Hematopoietic multipotent progenitor cell treated with erythropoietin and hydrocortisone succinate and interleukin-3 and kit ligand, for 4 days (in vitro differentiated cells): ENCODE measurements at places on chromosomes 2 and 18.

- no peak for DNase-seq
Observed at GRCh38 chr2:144163592-144163991, 356.3 kb downstream of the ZEB2 start.

- DNase-seq, result peak; percentile 58
Observed at GRCh38 chr2:85890522-85891176, 1.9 kb upstream of the ST3GAL5 start.

GRCh38 chr2:11579867-11580659, 46.2 kb downstream of the GREB1 start:
- DNase-seq, result no peak

GRCh38 chr2:135546436-135546835, 15.2 kb downstream of the R3HDM1 start:
- DNase-seq, result peak; percentile 67

- DNase-seq, result no peak
Observed at GRCh38 chr2:223053484-223054192, 1.6 kb downstream of the KCNE4 start.

DNA sequence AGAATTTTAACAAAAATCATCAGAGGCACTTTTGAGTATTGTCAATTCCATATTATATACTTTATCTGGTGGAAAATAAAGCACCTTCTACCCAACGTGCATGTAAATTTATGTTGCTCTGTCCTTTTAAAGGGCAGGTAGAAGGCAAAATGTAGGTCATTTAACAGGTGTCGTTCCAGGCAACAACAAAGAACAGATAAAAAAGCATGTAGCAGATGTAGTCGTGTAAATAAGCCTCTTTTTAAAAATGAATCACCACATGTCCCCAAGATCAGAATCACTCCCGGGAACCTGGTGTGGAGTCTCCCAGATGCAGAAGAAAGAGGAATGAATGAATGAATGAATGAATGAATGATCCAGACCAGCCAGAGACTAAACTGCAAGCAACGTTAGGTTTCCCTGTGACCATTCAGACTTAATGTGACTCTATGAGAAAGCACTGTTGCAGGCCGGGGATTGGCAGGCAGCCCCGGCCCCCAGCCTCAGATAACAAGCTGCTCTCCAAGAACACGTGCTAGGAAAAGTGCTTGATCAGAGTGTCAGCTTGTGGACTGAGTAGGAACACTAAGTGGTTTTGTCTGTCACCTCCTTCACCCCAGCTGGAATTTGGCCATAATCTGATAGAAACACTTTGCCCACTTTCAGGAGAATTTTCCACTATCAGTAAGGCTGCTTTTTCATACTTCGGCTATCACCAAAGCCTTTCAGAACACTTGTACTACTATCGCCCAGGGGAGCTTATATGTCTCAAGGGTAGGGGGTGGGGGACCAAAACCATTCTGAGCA, 100.6 kb downstream of the CDK15 start:
- DNase-seq, result peak; percentile 90

GRCh38 chr2:155382776-155383175, 684.3 kb downstream of the KCNJ3 start:
- DNase-seq, result no peak

DNA sequence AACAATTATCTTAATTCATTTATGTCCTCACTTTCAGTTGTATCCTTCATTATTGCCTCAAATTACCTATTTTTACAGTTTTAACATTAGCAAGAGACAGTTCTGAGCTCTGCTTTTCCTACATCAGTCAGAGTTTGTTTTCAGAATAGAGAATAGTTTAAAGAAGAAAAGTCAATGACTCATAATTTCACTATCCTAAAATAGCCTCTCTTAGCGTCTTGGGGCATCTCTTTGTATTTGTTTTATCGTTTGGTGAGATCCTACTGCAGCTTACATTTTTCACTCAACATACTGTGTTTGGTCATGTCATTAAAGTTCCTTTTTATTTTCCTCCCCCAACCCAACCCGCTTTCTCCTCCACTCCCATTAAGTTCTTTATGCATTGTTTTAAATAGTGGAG, 3.8 kb downstream of the SEC11C start:
- DNase-seq, result no peak

GRCh38 chr2:38932586-38932985, 42.9 kb downstream of the ARHGEF33 start:
- no peak for DNase-seq

GRCh38 chr2:5730386-5730785, 38.2 kb downstream of the SOX11 start:
- DNase-seq, result no peak

DNA sequence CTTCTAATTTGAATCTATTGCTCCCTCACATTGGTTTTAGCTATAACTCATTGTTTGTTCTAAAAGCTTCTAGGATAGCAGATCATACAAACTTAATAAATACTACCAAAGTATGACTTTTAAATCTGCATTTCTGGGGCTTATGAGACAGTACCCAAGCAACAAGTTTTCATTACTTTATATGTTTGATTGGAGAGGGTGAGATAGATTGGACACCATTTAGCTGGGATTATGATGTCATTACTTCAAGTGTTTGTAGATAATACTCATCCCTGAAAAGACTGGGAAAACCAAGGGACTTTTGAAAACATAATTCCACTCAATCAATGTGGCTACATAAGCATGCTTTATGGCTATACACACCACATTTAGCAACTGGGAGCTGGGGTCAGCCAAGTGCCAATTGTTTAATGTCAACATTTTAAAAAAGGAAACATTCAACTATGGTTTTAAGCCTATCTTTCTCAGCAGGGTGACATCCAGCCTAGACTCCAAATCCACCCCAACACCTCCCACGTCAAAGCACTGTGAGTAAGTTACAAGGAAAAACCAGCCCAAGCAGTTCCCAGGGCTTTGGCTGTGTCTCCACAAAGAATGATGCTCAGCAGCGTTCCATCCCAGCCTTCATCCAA, 119.9 kb downstream of the ETAA1 start:
- DNase-seq, result no peak

- DNase-seq, result peak; percentile 41
Observed at GRCh38 chr2:86747711-86748639, 27.9 kb downstream of the RMND5A start.
